ENCODE measurements at places on chromosomes 11 and 22. TPM values are rescaled to one million over a fixed set of nuclear protein-coding genes. Genes with fewer than 3 reads are reported as not detected.

CBLIF gene
- polyA plus RNA-seq: not detected

CRYBB1 gene
- polyA plus RNA-seq: not detected

DSCAML1 gene
- 0.72 TPM for polyA plus RNA-seq

KRTAP5-8 gene
- polyA plus RNA-seq: 0.05 TPM

RFPL2 gene
- not detected for polyA plus RNA-seq

DNA sequence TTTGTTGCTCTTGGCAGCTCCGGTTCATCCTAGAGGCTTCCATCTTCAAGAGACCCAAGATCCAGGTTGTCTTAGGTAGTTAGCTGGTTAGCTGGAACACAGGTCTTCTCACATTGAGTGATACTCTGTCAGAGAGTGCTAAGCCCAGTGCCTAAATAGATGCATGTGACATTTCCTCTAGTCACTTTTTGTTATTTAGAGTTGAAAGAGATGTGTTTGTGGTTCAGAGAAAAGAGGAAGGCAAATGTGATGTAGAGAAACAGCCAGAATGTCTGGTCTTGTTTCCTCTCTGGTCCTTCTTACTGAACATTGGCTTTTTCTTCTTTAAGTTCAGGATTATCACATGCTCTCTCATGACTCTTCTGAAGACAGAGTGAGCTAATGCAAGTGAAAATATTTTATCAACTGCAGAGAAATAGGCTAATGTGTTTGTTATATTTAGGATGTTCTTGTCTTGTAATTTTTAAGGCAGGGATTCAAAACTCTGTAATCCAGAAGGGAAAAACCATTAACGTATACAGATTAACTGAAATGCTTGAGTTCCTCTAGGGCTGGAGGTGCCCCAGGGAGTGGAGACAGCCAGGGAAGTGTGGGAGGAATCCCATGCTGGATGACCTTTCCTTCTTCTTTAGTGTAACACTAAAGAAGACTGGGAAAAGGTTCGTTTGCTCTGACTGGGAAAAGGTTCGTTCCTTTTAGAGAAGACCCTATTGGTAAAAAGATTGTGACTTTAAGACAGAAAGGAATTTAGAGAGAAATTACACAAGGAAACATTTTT, 75.4 kb downstream of the SWAP70 start:
- no peak for DNase-seq

DNA sequence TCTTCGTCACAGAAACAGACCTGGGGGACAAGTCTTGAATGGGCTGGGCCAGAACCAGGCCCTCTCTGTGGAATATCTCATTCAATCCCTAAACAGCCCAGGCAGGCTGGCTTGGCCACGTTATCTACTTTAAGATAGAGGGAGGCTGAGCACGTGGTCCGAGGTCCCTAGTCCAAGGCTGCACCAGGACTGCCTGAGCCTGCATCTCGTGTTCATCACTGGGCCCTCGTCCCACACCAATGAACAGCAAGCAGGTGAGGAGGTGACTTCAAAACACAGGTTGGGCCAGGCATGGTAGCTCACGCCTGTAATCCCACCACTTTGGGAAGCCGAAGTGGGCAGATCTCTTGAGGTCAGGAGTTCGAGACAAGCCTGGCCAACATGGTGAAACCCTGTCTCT, 20.3 kb upstream of the FGF3 start:
- DNase-seq: no peak

- DNase-seq: no peak
These were observed 11.0 kb downstream of the CRELD2 start for GRCh38 chr22:49929211-49929979.
